ENCODE measurements at places on chromosomes 3 and 15.

DNA sequence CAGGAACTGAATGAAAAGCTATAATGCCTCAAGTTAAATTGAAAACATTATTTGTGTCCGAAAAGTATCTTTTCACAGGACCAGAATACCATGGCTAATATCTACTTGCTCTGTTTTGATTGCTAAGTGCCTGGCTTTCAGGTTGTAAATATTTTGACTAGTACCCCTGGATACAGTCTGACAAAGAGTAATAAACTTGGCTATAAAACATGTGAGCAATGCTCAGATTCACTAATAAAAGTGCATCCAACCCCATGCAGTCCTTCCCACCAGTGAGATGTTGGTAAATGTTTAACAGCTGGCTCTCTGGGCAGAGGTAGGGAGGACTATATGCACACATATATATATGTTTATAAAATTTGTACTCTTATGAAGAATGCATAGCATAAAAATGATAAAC is 281.8 kb upstream of the TGFBR2 start:
- H3K4me3 ChIP-seq: no peak overlapping the region
- H3K4me1 ChIP-seq: peaks cover 5% of the 10 kb centered on the region
- no peaks in the 10 kb centered on the region for H3K27me3 ChIP-seq
- no peak for DNase-seq
- H3K27ac ChIP-seq: no peak overlapping the region
- H3K36me3 ChIP-seq: no peaks in the 10 kb centered on the region

DNA sequence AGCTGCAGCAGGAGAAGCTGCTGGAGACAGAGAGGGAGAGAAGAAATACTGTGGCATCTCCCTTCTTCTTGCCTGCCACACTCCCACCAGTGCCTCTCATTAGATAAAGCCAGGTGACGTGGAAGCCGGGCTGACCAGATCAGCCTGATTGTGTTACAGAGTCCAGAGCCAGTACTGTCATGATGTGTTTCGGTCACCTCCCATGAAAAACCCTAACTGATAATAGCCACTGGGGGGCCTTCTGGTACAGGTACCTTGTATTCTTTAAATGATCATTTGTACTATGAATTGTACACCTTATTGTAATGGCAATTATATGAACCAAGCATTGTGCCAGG is 125.8 kb upstream of the TMEM108 start:
- no peak for DNase-seq
- no peaks in the 10 kb centered on the region for H3K4me1 ChIP-seq
- H3K27ac ChIP-seq: no peak overlapping the region
- no peak overlapping the region for H3K4me3 ChIP-seq
- no peaks in the 10 kb centered on the region for H3K36me3 ChIP-seq

DNA sequence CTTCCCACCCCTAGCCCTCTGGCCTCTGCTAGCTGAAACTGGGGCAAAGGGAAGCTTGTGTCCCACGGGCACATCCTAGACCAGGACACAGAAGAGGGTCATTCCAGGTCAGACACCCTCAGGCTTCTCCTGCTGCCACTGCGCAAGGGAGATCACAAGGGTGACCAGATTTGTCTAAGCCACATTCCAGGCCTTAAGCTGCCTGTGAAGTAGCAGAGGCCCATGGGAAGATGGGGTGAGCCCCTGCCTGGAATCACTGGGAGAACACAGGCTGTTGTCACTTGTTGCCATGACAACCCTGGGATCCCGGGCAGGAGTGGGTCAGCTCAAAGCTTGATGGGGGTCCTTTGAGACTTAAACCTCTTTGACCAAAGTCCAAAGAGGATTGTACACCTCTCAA is 10.8 kb downstream of the STRA6 start:
- no peak for DNase-seq
- no peaks in the 10 kb centered on the region for H3K36me3 ChIP-seq
- H3K27ac ChIP-seq: no peak overlapping the region
- no peaks in the 10 kb centered on the region for H3K4me1 ChIP-seq
- no peak overlapping the region for H3K4me3 ChIP-seq
- H3K27me3 ChIP-seq: peaks cover 4% of the 10 kb centered on the region

DNA sequence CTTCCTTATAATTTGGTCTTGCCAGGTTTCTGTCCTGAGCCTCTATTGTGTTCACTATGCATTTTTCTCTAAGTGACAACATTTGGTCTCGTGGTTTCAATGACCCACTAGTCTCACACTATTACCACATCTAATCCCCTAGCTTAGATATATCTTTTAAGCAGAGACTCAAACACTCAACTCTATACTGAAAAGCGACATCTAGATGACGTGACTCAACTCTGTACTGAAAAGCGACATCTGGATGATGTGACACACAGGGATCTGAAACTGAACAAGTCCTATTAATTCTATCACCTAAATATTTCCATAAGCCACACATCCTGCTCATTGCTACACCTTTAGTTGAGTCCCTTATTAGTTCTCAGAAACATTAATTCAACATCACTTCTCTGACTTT is 141.7 kb upstream of the MBNL1 start:
- H3K4me1 ChIP-seq: peaks cover 5% of the 10 kb centered on the region
- no peak overlapping the region for H3K4me3 ChIP-seq
- H3K27me3 ChIP-seq: no peaks in the 10 kb centered on the region
- H3K27ac ChIP-seq: no peak overlapping the region
- H3K36me3 ChIP-seq: no peaks in the 10 kb centered on the region
